Left ventricle myocardium inferior (tissue), 1 donor: ENCODE measurements at places on chromosomes 12 and 14. TPM values are rescaled to one million over a fixed set of nuclear protein-coding genes. Genes with fewer than 3 reads are reported as not detected.

GRCh38 chr14:61322799-61323290 is 1.5 kb downstream of the PRKCH start:
- DNase-seq, result no peak

The SELPLG gene
- 3.4 TPM for total RNA-seq

- DNase-seq, result no peak
These were observed 15.3 kb downstream of the MSRB3 start for GRCh38 chr12:65293735-65294134.

- no peak for DNase-seq
These were observed 67.6 kb downstream of the PLEKHA5 start for GRCh38 chr12:19196959-19197630.

DNA sequence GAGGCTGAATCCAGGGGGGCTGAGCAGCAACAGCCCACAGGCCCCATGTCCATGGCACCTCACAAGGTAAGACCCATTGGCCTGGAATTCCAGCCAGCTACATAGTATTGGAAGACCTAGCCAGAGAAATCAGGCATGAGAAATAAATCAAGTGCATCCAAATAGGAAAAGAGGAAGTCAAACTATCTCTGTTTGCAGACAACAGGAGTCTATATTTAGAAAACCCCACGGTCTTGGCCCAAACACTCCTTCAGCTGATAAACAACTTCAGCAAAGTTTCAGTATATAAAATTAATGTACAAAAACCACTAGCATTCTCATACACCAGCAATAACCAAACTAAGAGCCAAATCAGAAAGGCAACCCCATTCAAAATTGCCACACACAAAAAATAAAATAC is 16.9 kb downstream of the PDE6H start:
- DNase-seq, result no peak

- DNase-seq, result no peak
These were observed 11.9 kb downstream of the DHX37 start for GRCh38 chr12:124976999-124977398.

DNA sequence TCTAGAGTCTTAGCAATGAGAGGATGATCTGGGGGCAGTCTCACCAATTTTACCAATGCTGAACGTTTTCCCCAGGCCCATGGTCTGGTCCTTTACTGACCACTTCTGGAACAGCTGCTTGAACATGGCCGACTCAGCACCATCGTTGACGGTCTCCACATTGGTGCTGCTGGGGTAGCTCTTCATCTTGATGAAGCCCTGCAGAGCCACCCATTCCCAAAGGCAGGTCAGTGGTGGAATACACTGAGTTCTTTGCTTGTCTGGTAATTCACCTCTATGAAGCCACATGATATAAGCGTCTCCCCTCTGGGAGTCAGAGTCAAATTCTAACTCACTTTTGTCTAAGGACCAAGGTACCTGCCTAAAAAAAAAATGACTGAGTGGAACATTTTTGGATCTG is 10.2 kb downstream of the AVIL start:
- no peak for DNase-seq

- no peak for DNase-seq
These were observed 65.2 kb upstream of the PDZRN4 start for GRCh38 chr12:41122894-41123293.
